ENCODE measurements at places on chromosomes 11 and 22. TPM values are rescaled to one million over a fixed set of nuclear protein-coding genes. Genes with fewer than 3 reads are reported as not detected.

SCGB1C1 gene
- not detected for polyA plus RNA-seq

SLC5A1 gene
- not detected for polyA plus RNA-seq

USP28 gene
- 79.2 TPM for polyA plus RNA-seq

SHISAL1 gene
- not detected for polyA plus RNA-seq

C11orf91 gene
- polyA plus RNA-seq, result not detected

RAB39A gene
- 0.69 TPM for polyA plus RNA-seq

AQP11 gene
- polyA plus RNA-seq, result 0.48 TPM

MS4A3 gene
- not detected for polyA plus RNA-seq

GPHA2 gene
- not detected for polyA plus RNA-seq

NDUFV1 gene
- polyA plus RNA-seq, result 121 TPM

Data from IgD-negative memory B cell (primary cell).